ENCODE measurements at places on chromosomes 4 and X. TPM values are rescaled to one million over a fixed set of nuclear protein-coding genes. Genes with fewer than 3 reads are reported as not detected.
A peak's percentile ranks its signal among the peaks of the same experiment; 100 is the strongest.

DNA sequence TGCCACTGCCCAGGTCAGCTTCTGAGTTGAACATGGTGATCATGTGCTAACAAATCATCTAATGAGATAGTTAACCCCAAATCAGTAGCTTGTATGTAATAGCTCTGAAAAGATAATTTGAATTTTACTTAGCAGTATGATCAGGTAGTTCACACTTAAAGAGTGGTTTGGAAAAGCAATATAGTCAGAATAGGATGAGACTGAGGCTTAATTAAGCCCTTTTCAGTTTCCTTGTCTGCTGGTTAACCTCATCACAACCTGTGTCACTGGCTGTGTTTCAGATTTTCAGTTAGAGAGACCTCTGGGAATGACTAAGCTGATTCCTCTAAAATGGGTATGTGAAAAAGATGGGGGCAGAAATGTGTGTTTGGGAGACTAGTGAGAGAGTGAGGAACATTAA, 38.1 kb downstream of the GPR174 start:
- DNase-seq = no peak

GRCh38 chr4:167102475-167102874, 131.8 kb downstream of the SPOCK3 start:
- DNase-seq = no peak

DNA sequence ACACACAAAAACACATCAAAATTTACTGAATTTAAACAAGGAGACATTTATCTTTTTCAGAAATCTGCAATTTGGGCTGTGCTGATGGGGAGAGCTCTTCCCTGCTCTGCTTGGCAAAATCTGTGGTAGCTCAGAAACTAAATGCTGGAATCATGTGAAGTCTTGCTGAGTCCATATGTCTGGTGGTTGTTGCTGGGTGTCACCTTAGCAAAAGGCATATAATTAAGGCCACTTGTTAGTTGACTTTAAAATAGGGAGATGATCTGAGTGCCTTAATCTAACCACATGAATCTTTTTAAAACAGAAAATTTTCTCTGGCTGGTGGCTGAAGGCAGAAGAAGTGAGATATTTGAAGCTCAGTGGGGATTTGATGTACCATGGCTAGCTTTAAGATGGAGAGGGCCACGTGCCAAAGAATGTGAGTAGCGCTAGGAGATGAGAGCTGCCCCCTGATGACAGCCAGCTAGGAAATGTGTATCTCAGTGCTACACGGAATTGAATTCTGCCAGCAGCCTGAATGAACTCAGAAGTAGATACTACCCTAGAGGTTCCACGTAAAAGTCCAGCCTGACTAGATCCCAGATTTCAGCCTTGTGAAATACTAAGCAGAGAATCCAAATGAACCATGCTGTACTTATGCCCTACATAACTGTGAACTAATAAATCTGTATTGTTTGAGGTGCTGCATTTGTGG, 7.6 kb upstream of the GUF1 start:
- DNase-seq = no peak

- DNase-seq = peak; percentile 83
Measured at GRCh38 chrX:119273420-119274192, 37.5 kb downstream of the PGRMC1 start.

DNA sequence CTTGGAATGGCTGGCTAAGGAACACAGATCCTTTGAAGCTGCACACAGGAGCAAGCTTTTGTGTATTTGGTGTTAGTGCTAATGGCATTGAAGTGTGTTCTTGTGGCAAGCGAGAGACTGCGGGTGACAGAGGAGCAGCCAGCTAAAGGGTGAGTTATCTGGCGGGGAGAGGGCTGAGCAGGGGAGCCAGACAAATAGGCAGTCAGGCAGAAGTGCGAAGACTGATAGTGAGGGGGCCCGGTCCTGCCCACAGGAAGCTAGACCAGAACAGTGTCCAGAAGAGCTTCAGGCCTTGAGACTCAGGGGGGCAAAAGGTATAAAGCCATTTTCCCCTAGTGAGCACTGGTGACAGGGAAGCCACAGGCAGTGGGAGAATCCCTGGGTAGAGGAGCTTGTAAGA, 49.6 kb upstream of the MAMLD1 start:
- no peak for DNase-seq

DNA sequence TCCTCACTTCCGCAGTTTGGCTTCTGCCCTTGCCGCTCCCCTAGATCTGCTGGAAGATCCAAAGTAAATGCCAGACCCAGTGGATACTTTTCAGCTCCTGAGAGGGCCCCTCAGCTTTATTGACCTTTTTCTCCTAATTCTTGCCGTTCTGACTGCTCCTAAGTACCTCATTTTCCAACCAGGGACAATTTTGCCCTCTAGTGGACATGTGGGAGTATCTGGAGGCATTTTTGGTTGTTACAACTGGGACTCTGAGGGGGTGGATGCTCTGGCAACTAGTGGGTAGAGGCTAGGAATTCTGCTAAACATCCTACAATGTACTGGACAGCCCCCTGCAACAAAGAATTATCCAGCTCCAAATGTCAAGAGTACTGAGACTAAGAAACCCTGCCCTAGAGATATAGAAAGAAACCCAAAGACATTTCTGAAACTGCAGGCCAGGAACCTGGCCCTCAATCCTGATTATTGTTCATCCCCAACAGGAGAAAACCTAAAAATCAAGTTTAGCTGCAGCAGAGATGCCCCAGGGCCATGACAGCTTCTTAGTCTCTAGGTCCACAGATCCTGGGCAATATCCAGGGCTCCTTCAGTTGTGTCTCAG, 3.4 kb downstream of the TEX13B start:
- DNase-seq = no peak

GRCh38 chrX:47232803-47233332, at the start of gene USP11:
Gene USP11, plus strand, starts transcription at chrX:47233009. Its CDS starts 35 bp downstream, at chrX:47233044.
- peak; percentile 38 for DNase-seq

The VSIG1 gene
- 0.76 TPM for total RNA-seq

The PAGE5 gene
- not detected for total RNA-seq

The SSX4B gene
- total RNA-seq = not detected

The SRPX gene
- total RNA-seq = 7.7 TPM

The ASIC5 gene
- not detected for total RNA-seq

The SLC38A5 gene
- total RNA-seq = 34.6 TPM

The NDP gene
- total RNA-seq = 0.28 TPM

Measured in WTC11 (cell line).